B cell (primary cell): ENCODE measurements at places on chromosomes 11 and 22. TPM values are rescaled to one million over a fixed set of nuclear protein-coding genes. Genes with fewer than 3 reads are reported as not detected.
A peak's percentile ranks its signal among the peaks of the same experiment; 100 is the strongest.

MPPED2 gene
- total RNA-seq = 1.0 and 1.1 TPM in 2 replicates

GRCh38 chr11:109059402-109059801, 362.6 kb upstream of the C11orf87 start:
- DNase-seq = no peak

DNA sequence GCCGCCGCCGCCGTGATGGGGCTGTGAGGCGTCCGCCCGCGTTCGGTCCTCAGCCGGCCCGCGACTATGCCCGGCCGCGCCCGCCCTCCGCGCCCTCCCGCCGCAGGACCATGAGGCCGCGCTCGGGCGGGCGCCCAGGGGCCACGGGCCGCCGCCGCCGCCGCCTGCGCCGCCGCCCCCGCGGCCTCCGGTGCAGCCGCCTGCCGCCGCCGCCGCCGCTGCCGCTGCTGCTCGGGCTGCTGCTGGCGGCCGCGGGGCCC, 215 bp downstream of the ZNRF3 start:
- no peak for DNase-seq

DNA sequence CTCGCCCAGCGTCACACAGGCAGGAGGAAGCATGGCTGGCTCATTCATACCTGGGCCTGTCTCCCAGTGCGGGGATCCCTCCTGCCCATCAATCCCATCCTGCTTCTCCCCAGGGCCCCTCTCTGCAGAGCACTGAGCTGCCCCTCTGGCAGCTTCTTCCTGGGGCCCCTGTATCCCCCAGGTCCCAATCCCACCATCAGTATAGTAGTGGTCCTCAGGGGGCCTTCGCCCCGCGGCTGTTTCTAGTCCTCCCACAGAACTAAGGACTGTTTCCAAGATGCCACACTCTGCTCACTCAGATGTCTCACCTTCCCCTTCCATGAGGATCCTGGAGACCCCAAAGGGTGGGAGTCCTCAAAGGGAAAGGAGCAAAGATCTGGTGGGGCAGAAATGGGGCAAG, 97.6 kb downstream of the PDE2A start:
- DNase-seq = no peak

- no peak for DNase-seq
Measured at GRCh38 chr22:45503816-45504372, 1.2 kb downstream of the FBLN1 start.

DNA sequence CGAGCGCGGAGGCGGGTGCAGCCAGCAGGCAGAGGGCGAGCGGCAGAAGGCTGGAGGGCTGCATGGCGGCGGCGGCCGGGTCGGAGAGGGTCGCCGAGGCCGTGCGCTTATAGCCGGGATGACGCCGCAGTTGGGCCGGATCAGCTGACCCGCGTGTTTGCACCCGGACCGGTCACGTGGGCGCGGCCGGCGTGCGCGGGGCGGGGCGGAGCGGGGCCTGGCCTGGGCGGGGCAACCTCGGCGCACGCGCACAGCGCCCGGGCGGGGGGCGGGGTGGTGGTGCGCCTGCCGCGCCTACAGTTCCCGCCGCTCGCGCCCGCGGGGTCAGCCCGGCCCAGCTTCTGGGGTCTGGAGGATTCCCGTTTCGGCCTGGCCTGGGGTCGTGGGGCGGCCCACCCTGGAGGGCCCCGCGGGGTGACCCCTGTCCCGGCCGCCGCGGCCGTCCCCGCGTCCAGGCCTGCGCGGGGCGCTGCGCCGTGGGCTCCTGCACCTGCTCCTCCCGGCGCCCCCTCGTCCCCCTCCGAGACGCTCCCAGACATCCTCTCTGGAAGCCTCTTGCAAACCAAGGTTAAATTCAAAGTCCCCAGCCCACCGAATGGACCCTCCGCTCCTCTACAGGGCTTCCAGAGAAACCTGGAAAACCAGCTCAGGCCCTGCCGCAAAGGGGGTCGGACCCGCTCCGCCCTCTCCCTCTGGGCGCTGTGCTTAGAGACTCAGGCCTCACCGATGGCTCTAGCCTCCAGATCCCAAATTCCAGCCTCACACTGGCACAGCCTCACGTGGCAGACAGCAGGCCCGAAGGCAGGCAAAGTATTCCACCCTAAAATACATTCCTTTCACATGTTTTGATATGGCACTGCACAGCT, at the start of gene CTSD:
TSS of gene CTSD (minus strand) at position 132 of the 866 bp plus-strand sequence. CDS start at position 64, 68 bp downstream.
- DNase-seq = peak; percentile 88

TIGD3 gene
- total RNA-seq = 6.1 and 7.5 TPM in 2 replicates

KDM4E gene
- total RNA-seq = not detected in 2 replicates

MB gene
- not detected in 2 replicates for total RNA-seq

- DNase-seq = no peak
Measured at GRCh38 chr22:37529652-37530345, 10.6 kb upstream of the CARD10 start.

GRCh38 chr22:42621505-42622002, 6.9 kb upstream of the POLDIP3 start:
- DNase-seq = peak; percentile 78

GRCh38 chr11:122069707-122070360, 46.2 kb downstream of the BLID start:
- no peak for DNase-seq

OR10D3 gene
- not detected in 2 replicates for total RNA-seq

OR8D4 gene
- not detected in 2 replicates for total RNA-seq

DNA sequence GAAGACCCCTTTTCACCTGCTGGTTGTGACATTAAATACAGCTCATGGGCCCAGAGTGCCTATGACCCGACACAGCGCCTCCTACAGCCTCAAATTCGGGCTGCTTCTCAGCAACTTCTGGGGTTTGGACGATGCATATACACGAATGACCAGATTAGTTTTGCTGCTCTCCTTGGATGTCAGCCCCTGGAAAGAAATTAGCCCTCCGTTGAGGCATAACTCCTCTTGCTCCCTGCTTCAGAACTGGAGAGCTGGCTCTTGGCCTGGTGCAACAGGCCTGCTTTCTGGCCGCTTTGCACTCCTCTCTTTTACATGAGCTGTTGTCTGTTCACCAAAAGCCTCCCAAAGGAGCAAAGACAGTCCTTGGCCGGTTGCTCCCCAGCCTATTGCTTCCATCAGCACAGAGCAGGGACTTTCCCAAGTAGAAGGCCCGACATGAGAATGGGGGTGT, 3.3 kb downstream of the TECTA start:
- DNase-seq = no peak

GRCh38 chr11:70661761-70662501, 263.6 kb downstream of the CTTN start:
- DNase-seq = no peak

CCDC15 gene
- 1.8 TPM in 2 replicates for total RNA-seq

- DNase-seq = peak; percentile 70
Measured at GRCh38 chr11:102589047-102589459, 36.1 kb downstream of the MMP20 start.

DNA sequence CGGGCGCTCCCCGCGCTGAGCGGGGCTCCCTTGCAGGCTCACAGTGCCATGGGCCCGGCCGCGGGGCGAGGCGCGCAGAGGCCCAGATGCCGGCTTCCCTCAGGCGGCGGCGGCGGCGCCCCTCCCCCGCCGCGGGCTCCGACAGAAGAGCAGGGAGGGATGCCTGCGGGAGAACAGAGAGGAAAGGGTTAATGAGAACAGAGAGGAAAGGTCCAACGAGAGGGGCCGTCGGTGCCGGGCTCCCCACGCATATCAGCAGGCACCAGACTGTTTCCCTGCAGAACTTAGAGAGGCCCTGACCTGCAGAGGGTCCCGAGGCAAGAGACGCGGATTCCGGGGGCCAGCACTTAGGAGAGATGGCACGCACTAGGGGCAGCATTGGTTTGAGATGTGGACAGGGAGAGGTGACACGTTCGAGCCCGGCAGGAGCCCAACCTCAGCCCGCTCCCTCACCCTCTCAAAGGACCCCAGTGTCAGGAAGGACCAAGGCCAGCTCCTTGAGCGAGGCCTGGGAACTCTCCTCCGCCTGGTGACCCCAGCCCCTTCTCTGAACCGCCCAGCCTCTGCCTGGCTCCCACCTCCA, 9.1 kb downstream of the NRXN2 start:
- no peak for DNase-seq

- no peak for DNase-seq
Measured at GRCh38 chr22:42905217-42905616, 48.1 kb upstream of the ARFGAP3 start.

DNA sequence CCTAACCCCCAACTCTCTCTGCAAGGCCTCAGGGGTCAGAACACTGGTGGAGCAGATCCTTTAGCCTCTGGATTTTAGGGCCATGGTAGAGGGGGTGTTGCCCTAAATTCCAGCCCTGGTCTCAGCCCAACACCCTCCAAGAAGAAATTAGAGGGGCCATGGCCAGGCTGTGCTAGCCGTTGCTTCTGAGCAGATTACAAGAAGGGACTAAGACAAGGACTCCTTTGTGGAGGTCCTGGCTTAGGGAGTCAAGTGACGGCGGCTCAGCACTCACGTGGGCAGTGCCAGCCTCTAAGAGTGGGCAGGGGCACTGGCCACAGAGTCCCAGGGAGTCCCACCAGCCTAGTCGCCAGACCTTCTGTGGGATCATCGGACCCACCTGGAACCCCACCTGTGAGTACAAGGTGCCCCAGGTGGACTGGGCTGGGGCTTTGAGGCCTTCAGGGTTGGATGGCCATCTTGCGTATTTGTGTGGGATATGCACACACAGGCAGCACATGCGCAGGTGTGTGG, at the start of gene BEST1:
TSS of gene BEST1 (plus strand) at position 317 of the 513 bp plus-strand sequence. CDS start 1,456 bp downstream, outside the sequence.
- DNase-seq = no peak

DNA sequence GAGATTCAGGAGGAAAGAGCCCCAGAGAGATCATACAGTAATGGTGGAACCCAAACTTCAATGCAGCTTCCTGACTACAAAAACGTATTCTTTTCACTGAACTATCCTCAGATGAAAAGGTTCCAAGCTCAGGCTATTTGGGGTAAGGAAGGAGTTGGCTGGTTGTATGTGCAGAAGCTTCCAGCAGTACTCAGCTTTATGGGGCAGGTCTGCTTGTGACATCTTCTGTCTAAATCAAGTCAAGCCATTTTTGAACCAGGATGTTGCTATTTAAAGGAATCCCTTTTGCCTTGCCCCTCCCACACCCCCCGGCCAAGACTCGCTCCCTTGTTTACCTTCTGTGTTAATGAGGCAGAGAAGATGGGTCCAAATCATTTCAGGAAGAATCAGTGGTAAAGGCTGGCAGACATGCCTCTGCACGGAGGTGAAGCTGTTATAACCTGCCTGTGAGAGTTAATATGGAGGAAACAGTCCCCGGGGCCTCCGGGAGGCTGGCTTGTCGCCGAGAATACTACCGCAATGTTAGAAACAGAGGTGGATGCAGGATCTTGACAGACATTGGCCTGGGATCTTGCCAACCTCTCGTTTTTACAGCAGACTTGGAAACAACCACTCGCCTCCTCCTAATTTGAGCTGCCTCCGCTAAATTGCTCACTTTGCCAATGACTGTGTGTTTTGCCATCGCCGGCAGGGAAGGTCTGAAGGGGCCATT, 45.4 kb downstream of the TIMP3 start:
- no peak for DNase-seq

GRCh38 chr11:3944198-3944597, 88.7 kb downstream of the STIM1 start:
- DNase-seq = no peak

- no peak for DNase-seq
Measured at GRCh38 chr11:64848214-64848825, 3.9 kb upstream of the CDC42BPG start.

SOX6 gene
- total RNA-seq = 0.61 TPM in 1 of 2 replicates, not detected in the other

DNA sequence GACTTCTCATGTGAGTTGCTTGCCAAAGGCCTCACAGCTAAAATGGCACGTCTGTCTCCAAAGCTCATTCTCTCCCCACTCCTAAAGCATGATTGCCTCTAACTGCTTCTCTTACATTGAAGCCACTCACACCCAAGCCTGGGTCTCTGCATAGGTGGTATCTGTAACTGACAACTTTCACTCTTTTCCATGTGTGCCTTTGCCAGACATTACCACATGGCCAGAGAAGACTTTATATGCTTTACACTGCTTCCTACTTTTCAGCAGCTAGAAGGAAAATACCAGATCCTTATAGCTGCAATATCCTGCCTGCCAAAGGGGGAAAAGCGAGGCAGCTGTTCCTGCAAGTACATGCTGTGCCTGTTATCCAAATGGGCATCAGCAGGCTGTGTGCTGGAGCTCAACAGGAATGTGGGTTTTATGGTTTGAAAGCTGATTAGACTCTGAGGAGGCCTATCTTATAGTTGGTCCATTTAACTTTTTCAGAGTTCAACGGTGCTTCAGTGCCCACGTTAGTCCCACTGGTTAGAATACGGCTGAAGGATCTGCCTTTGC, 547.1 kb downstream of the RAB38 start:
- no peak for DNase-seq

DNA sequence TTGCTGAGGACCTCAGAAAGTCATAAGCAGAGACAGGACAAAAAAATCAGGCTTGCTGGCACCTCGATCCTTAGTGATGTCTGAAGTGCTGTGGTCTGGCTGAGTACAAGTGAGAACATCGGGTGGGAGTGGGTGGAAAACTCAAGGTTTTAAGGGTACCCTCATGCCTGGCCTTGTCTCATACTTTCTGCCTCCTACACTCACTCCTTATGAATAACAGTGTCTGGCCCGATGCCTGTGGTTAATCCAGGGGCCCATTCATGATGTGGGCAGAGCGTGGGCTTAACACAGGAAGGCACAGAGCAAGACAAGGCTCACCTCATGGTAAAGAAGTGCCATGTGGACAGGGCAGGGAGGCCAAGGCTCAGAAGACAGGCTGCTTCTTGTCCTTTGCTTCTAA, 11.0 kb upstream of the UCP3 start:
- no peak for DNase-seq

GRCh38 chr11:120446802-120447201, 64.7 kb upstream of the GRIK4 start:
- no peak for DNase-seq

GRCh38 chr22:36765943-36766450, 9.9 kb downstream of the IFT27 start:
- no peak for DNase-seq

DNA sequence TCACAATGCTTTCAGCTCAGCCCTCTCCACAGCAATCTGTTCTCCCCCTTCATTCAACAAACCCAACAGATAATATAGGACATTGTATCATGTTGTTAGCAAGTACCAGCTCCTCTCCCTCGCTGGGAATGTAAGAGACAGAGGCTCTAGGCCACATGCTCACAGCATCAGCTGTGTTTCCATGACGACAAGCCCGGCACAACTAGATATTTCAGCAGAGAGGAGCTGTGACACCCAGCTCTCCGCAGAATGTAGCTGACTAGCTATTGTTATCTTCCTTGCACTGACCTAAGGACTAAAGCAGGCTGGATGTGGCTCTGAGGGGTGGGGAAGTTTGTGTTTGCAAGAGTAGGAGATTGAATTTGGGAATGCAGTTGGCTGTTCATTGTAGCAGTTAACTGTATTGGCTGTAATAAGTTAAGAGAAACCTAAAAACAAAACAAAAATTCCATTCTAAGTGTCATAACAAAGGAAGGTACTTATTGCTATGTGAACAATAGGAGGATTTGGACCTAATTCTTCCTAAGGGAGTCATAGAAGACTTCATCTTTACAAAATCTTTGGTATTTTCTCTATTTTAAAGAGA, 28.0 kb upstream of the RRAS2 start:
- DNase-seq = no peak

PNPLA5 gene
- not detected in 2 replicates for total RNA-seq

UBXN1 gene
- total RNA-seq = 186 and 193 TPM in 2 replicates

DNA sequence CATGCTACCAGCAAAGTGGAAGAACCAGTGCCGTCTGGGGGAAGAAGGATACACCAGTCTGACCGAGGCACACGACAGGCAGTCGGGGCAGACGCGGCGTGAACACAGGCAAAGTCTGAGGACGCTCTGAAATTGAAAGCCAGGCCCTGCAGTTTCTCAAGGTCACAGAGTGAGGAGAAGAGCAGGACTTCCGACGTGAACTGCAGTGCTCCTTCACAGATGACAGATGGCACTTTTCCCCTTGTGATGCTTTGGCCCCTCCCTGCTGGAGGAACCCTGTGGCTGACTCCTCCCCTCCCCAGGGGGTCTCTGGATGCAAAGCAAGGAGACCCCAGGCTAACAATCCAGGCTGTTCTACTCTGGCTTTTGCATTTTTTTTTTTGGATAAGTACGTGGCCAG, 19.6 kb upstream of the JAM3 start:
- DNase-seq = no peak

C11orf16 gene
- total RNA-seq = not detected in 2 replicates
